ENCODE measurements at places on chromosomes 1 and 21. TPM values are rescaled to one million over a fixed set of nuclear protein-coding genes. Genes with fewer than 3 reads are reported as not detected.

DNA sequence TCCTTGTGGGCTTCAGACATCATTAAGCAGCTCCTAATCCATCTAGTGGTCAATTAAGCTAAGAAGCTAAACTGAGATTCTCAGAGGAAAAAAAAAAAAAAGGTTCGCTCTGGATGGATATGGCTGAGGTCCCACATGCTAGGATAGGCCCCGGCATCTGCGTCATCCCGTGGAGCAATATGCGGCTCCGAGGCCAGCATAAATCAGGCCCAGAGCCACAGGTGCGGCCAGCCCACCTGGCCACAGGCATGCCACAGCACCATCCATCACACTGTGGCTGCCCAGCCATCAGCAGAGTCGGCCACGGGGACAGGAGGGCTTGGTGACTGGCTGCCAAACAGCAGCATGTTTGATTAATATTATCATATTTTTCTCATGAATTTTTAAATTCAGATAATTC lies 106.9 kb upstream of the TIAM1 start:
- H3K27ac ChIP-seq: no peak overlapping the region
- peaks cover 11% of the 10 kb centered on the region for H3K4me1 ChIP-seq
- H3K36me3 ChIP-seq: no peaks in the 10 kb centered on the region

DNA sequence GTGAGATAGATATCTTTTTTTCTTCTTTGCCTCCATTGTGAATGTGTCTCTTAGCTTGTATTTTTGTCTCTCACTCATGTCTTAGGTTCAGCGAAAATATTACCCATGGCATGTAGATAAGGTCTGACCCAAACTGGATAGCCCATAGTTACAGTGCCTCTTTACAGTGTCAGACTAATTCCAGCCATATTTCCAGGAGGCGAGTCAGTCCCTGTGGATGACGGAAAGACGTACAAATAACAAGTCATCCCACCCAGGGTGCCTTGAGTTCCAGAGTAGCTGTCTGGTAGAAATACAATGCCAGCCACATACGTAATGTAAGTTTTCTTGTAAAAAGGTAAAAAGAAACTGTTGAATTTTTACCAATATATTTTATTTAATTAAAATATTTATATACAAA lies 157.3 kb downstream of the ZNF281 start:
- no peaks in the 10 kb centered on the region for H3K36me3 ChIP-seq
- no peak overlapping the region for H3K27ac ChIP-seq
- H3K4me3 ChIP-seq: no peak overlapping the region
- H3K27me3 ChIP-seq: no peaks in the 10 kb centered on the region

DNA sequence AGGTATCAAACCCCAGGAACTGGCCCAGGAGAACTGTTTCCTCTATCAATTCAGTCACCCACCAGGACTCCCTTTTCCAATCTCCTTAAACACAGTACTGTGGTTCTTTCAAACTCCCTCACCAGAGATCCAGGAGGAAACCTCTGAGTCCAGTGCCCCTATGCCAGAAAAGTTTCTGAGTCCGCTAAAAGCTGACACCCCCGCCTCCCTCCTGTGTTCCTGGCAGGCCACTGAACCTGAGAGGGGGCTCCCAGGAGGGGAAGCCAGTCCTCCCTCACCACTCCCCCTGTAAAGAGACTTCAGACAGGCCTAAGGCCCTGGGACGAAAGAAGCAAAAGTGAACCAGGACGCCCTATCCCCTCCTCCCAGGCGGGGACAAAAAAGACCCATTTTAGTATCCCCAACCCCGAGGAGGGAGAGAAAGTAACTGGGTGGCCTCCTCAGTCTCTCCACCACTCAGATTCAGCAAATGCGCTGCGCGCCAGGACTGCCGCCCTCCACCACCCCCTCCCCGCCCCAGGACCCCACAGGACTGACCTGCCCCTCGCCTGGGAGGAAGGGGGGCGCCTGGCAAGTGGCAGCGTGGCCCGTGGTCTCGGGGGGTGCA lies 624 bp downstream of the SLC41A1 start:
- no peaks in the 10 kb centered on the region for H3K27me3 ChIP-seq
- no peaks in the 10 kb centered on the region for H3K36me3 ChIP-seq
- peak overlapping the region; percentile 35 for H3K27ac ChIP-seq
- peak overlapping the region; percentile 89 for H3K4me3 ChIP-seq

RNF223 gene
- total RNA-seq: not detected

HCRTR1 gene
- not detected for total RNA-seq

LENEP gene
- not detected for total RNA-seq

AGL gene
- total RNA-seq: 7.6 TPM

DNA sequence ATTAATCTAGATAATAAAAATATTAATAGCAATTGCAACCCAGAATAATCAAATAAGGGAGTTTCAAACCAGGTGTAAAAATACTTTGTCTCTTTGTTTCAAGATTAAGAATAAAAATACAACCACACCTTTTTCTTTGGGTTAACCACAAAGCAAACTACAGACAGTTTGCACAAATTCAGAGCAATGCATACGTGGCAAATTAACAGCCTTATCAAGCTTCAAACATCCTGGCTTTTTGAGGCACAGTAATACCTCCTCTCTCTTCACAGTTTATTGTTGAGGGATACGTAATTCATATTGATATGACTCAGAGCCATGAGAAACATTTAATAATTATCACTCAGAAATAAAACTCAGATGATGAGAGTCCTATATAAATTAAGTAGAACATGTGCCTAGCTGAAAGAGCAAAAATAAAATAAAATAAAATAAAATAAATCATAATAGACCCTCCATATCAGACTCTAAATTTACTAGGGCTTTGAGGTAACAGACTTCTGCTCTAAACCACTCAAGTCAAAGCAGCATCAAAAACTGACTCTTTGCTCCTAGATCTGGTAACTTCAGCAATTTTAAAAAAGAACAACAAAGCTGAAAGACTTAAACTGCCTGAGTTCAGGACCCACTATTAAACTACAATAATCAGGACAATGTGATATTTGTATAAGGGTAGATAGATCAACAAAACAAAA lies 11.4 kb downstream of the EDEM3 start:
- peaks cover 4% of the 10 kb centered on the region for H3K36me3 ChIP-seq
- DNase-seq: no peak
- no peak overlapping the region for H3K27ac ChIP-seq
- H3K4me1 ChIP-seq: peaks cover 5% of the 10 kb centered on the region
- H3K4me3 ChIP-seq: no peak overlapping the region
- no peaks in the 10 kb centered on the region for H3K27me3 ChIP-seq

- H3K4me1 ChIP-seq: no peaks in the 10 kb centered on the region
- no peaks in the 10 kb centered on the region for H3K27me3 ChIP-seq
- no peak overlapping the region for H3K27ac ChIP-seq
- no peak for DNase-seq
Measured at GRCh38 chr1:157723157-157723556, 22.6 kb upstream of the FCRL3 start.

- DNase-seq: no peak
- H3K4me1 ChIP-seq: no peaks in the 10 kb centered on the region
- H3K27me3 ChIP-seq: no peaks in the 10 kb centered on the region
- H3K4me3 ChIP-seq: no peak overlapping the region
Measured at GRCh38 chr21:25646474-25646873, 7.4 kb downstream of the JAM2 start.

RIIAD1 gene
- not detected for total RNA-seq

CD1C gene
- not detected for total RNA-seq

NBPF6 gene
- not detected for total RNA-seq

DNA sequence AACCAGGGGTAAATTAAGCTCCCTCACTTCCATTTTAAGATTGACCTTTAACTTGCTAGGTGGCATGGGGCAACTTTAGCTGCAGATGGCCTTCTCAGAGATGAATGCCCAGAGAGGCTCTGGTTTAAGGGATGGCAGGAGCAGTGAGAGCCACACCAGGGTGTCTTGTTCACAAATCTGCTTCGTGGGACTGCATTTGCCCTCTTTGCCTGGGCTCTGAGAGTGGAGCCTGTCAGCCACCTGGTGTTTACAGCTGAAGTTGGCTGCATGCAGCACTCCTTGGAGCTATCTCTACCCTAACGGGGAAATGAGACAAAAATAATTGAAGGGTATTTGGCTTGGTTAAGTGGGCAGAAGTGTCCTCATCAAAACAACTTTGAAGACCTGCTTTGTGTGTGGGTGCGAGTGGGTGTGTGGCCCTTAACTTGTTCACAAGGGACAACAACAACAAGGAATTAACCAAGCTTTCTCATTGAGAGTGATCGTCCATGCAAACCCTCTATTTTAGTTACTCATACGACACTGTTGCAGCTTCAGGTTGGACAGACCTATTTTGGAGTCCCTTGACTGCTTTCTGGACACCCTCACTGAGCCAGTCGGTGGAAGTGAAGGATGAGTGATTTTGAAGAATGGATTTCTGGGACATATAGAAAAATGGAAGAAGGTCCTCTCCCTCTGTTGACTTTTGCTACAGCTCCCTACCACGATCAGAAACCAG lies 29.8 kb downstream of the PGM1 start:
- peaks cover 31% of the 10 kb centered on the region for H3K4me1 ChIP-seq
- no peaks in the 10 kb centered on the region for H3K36me3 ChIP-seq
- no peak for DNase-seq
- no peak overlapping the region for H3K4me3 ChIP-seq

FCGR3B gene
- total RNA-seq: not detected

DNA sequence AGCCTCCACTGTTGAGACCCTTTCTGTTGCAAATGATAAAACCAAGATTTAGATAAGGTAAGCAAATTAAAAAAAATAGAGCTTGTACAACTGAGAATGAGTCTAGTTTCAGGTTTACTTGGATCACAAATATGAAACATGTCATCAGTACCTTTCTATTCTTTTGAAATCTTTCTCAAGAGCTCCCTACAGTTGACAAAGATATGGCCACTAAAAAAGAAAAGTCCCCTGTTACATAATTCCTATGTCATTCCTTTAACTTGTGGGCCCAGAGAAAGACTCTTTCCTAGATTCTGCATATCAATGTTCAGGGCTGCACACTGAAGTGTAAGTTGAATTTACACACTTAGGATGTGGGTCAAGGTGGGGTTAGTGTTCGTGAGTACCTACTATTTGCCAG lies 168.1 kb downstream of the PLA2G4A start:
- H3K36me3 ChIP-seq: no peaks in the 10 kb centered on the region
- H3K4me1 ChIP-seq: peaks cover 13% of the 10 kb centered on the region
- H3K27ac ChIP-seq: no peak overlapping the region
- no peaks in the 10 kb centered on the region for H3K27me3 ChIP-seq
- H3K4me3 ChIP-seq: no peak overlapping the region
- DNase-seq: no peak

GRCh38 chr1:205191622-205192021 lies 19.9 kb downstream of the DSTYK start:
- H3K27ac ChIP-seq: peak overlapping the region; percentile 46
- no peaks in the 10 kb centered on the region for H3K27me3 ChIP-seq
- DNase-seq: no peak
- H3K36me3 ChIP-seq: no peaks in the 10 kb centered on the region

DNA sequence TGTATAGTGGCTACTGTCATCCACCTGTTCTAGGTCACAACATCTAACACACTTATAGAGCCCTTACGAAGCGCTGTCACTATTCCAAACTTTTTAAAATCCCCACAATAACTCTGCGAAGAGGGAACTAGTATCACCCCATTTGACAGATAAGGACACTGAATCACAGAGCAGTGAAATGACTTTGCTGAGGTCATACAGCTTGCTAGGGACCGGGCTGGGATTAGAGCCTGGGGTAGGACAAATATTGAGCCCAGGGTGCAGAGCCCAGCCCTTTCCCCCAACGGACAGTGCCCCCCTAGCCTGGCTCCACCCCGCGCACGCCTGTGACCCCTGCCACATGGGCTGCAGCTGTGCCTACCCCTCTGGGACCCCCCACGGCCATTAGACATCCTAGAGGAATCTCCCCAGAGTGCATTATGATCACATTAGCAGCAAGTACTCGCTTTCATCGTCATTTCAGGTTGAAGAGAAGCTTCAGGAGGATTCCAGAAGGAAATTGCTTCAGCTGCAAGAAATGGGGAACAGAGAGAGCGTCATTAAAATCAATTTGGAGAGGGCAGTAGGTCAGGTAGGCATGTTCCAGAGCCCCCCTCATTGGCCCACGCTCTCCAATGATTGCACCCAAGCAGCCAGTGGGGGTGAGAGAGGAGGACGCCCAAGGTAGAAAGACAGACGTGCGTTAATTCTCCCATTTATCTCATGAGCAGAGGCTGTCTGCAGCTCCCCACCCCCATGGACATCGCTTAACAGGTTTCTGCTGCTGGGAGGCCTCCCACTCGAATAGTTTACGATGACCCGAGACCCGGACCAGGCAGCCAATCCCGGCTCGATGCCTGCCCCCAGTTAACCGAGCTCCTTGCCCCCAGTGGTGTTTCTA lies 77.2 kb downstream of the FHAD1 start:
- no peak overlapping the region for H3K27ac ChIP-seq
- H3K36me3 ChIP-seq: no peaks in the 10 kb centered on the region
- H3K4me3 ChIP-seq: peak overlapping the region; percentile 37
- peak; percentile 23 for DNase-seq
- H3K27me3 ChIP-seq: no peaks in the 10 kb centered on the region

DNA sequence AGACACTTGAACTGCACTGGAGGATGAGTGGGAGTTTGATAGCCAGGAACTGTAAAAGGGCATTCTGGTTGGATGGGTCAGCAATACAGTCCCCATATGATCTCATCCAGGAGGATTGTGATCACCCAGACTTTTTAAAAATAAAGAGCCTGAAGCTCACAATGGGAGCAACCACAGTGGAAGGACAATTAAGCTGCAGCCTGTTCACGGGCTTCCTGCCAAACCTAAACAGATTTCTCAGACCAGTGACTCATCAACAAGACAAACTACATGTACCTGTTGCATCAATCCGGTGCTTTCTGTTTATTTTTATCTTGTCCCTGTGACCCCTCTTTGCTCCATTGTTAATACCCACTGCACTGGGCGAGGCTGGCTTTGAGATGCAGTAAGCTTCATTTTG lies 52.3 kb downstream of the PAPPA2 start:
- H3K4me3 ChIP-seq: no peak overlapping the region
- no peak overlapping the region for H3K27ac ChIP-seq
- DNase-seq: peak; percentile 75
- H3K4me1 ChIP-seq: peaks cover 8% of the 10 kb centered on the region
- no peaks in the 10 kb centered on the region for H3K36me3 ChIP-seq
- H3K27me3 ChIP-seq: 0 out of 2 replicates have a peak, but pooled peaks cover 12% of the 10 kb centered on the region

- peak within 1 kb of the TSS; percentile 21 for H3K27ac ChIP-seq
- peak; percentile 80 for DNase-seq
Measured at GRCh38 chr1:184974056-184974836, at the start of gene NIBAN1. Gene NIBAN1 (minus strand): TSS chr1:184974508. CDS start chr1:184974356, 152 bp downstream.

C1QC gene
- not detected for total RNA-seq

SYDE2 gene
- total RNA-seq: 4.8 TPM

MYOC gene
- total RNA-seq: not detected

- no peak overlapping the region for H3K27ac ChIP-seq
- DNase-seq: peak; percentile 8
- H3K36me3 ChIP-seq: peaks cover 41% of the 10 kb centered on the region
Measured at GRCh38 chr1:47371016-47371517, 37.5 kb downstream of the CMPK1 start.

GRCh38 chr1:89975540-89976125 lies 19.3 kb upstream of the ZNF326 start:
- no peaks in the 10 kb centered on the region for H3K27me3 ChIP-seq
- H3K36me3 ChIP-seq: no peaks in the 10 kb centered on the region
- H3K4me3 ChIP-seq: no peak overlapping the region

DNA sequence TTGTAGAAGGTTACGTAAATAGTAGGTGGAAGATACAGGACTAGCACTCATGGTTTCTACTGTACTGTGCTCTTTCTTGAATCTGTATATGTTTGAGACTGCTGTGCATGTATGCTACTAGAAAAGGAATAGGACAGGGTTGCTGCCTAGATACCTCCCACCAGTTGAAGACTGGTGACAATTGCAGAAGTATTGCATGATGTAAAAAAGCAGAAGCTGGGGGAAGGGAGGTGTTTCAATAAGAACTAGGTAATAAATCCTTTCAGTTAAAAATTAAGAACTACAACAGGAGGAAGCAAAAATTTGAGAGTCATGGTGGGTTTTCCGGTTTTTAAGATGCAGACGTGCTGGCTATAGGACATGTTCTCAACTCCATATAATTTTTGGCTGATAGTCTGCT lies 88.1 kb downstream of the CCDC30 start:
- no peak for DNase-seq
- H3K4me1 ChIP-seq: no peaks in the 10 kb centered on the region

IRF6 gene
- 1.6 TPM for total RNA-seq

LAD1 gene
- total RNA-seq: not detected

All from GM23248 (cell line).